ENCODE measurements at places on chromosomes 6 and 20.

GRCh38 chr6:144160431-144161005 is 10.2 kb downstream of the STX11 start:
- DNase-seq: no peak

DNA sequence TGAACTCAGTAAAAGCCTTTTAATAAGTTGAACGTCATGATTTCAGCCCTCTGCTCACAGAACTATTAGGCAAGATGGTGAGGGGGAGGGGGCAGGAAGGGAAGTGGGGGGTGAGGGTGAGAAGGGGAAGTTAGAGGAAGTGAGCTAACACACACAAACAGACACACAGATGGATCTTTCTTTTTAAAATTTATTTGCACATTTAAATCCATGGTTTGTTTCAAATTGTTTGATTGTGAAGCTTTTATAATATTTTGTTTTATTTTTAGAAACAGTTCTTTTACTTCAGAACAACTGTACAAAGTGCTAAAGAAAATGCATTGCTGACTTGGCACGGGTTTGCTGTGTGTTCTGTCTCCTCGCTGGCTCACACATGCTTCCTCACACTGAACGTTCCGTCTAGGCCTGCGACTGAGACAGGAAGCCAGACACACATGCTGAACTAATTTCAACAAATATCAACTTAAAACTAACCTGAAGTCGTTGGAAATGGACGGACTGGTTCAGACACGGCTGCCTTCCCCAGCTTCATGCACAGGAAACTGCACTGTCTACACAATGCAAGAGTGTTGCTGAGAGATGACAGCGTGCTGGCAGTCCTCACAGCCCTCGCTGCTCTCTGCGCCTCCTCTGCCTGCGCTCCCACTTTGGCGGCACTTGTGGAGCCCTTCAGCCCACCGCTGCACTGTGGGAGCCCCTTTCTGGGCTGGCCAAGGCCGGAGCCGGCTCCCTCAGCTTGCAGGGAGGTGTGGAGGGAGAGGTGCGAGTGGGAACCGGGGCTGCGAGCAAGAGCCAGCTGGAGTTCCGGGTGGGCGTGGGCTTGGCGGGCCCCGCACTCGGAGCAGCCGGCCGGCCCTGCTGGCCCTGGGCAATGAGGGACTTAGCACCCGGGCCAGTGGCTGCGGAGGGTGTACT is 8.1 kb upstream of the ZBP1 start:
- DNase-seq: peak; percentile 40

DNA sequence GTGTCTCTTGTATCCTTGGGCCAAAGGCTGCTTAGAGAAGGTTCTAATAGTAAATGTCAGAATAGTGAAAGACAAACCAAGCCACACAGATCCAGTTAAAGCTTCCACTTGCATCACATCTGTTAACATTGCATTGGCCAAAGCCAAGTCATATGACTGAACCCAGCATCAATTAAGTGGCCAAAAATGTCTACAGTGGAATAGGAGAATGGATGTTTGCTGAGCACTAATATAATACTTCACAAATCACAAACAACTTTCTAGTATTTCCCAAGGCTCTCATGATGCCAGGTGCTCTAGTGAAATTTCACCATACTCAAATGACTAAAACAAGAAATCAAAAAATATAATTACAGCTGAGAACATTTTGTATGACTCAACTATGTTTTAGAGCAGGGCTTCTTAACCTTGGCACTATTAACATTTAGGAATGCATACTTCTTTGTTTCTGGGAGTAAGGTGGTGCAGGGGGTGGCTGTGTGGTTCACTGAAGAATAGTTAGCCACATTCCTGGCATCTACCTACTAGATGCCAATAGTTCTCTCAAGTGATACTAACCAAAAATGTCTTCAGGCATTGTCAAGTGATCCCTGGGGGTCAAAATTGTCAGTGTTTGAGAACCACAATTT is 148.0 kb upstream of the SPTLC3 start:
- no peak for DNase-seq

GRCh38 chr20:64063389-64064144 is 569 bp downstream of the TCEA2 start:
- DNase-seq: peak; percentile 37

- DNase-seq: no peak
Measured at GRCh38 chr6:112997421-112998085, 650.4 kb downstream of the RFPL4B start.

- peak; percentile 88 for DNase-seq
Measured at GRCh38 chr20:3818155-3819151, 1.9 kb upstream of the AP5S1 start.

DNA sequence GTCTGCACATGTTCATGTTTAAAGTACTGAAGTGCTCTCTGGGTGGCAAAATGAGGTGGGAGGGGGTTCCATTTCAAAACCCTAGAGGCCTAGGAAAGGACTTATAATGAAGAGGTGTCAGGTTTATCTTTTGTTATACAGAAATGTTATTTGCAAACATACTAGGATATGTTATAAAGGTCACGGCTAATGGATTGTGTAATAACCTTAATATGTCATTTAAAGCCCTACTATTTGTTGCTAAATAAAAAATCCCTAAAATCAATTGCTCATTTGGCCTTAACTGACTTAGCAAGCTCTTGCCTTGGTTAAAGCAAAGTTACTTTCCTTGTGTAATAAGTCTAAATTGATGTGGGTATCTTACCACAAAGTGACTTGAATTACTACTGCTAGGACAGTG is 8.8 kb downstream of the NKX2-4 start:
- DNase-seq: no peak

DNA sequence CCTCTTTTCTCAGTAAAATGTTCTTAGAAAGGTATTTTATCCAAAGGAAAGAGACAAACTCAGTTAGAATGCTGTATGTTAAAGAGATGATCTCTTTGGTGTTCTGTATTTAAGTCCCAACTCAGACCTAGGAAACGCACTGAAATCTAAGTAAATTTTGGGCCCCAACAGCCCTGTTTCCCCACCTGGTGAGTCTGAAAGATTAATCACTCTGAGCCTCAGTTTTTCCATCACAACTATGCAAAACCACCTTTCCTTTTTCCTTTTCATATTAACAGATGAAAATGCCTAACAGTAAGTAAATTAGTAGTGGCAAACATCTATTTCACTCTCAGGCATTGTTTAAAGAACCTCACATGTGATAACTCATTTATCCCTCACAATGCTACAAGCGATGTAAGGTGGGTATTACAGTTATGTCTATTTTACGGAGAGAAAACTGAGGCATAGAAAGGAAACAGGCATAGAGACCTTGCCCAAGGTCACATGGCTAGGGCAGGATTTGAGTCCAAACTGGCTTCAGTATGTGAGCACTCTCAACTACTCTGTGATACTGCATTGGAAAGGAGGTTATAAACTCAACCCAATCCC is 36.0 kb upstream of the FAM83C start:
- no peak for DNase-seq

GRCh38 chr6:111943726-111944125 is 70.5 kb upstream of the FYN start:
- no peak for DNase-seq

- no peak for DNase-seq
Measured at GRCh38 chr6:109516929-109517328, 33.9 kb upstream of the ZBTB24 start.
